Amniotic epithelial cell (primary cell): ENCODE measurements at places on chromosomes 2 and 18.

DNA sequence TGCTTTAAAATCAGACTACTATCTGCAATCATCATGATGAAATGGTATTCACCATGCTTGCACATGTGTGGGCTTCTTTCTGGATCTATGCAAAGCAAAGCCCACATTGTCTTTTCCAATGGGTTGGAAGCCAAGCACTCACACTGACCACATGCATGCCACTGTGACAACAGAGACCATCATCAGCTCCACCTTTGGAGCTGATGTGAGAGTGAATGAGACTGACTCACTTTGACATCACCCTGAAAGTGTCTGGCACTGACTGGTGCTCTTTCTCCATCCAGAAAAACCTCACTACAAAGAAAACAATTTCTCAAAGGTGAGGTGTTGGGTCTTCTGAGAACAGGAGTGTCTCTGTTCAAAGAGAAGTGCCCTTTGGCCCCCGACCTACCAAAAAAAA lies 4.7 kb downstream of the MYO5B start:
- peak; percentile 37 for DNase-seq

DNA sequence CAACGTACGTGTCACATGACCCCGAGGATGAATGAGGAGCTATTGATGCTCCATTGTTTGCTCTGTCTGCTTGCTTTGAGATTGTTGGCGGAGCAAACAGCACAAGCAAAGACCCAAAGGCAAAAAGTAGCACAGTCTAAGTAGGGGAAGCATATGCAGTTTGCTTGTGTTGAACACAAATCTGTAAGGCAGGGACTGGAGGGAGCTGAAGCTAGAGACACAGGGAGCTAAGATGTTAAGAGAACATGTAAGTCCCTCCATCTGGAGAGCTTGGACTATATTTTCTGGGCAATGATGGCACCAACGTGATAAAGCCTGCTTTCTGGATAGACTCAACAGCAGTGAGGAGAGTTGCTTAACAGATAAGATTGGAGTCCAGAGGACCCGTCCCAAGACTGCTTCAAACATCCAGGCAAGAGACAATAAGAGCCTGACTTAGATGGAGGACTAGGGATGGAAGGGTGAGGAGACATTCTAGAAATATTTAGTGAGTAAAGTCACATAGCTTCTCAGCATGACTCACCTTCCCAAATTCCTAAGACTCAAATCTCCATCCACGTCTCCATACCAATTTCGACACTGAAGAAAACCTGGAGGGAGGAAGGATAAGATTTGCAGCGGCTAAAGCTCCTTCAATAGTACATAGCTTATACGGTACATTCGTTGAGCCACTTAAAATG lies 88.1 kb upstream of the KLF7 start:
- peak; percentile 98 for DNase-seq

DNA sequence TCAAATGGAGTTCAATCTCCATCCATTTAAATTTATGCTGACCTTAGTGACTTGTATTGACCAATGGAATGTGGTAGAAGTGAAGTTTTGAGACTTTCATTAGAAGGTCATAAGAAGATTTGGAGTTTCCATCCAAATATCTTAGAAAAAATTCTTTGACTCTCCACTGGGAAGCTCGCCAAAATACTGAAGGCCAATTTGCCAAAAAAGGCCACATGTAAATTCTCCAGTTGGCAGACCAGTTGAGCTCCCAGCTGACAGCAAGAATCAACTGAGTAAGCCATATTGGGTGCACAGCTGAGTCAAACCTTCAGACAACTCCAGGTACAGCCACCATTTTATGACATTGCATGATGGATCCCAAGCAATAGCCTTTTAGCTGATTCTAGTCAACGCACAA lies 228.3 kb upstream of the SETBP1 start:
- no peak for DNase-seq

DNA sequence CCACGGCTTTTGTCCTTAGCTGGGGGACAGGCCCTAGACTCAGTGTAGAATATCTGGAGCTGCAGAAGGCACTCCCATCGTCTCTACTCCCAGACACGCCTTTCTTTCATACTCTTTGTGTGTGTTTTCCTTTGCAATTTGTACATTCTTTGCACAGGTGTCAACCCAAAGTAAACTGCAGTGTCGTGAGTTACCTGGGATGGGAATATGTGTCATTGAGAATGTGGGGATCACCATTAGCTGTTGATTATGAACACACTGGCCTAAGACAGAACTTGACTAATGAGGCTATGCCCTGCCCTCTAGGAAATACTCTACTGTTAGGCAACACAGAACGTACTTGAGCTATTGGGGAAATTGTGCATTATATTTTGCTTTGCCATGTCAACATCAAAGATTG lies 233.3 kb downstream of the SETBP1 start:
- DNase-seq = no peak

DNA sequence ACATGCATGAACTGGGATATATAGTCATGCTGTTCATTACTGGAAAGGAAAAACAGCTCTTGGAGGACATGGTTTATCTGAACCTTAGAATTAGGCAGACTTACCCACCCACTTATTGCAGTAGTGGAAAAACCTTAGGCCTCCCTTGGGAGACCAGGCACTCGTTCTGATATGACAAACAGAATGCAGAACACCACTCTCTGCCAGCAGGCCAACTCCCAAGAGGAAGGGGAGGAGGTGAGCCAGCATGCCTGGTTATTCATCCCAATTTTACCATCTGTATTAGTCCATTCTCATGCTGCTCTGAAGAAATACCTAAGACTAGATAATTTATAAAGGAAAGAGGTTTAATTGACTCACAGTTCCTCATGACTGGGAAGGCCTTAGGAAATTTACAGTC lies 17.5 kb downstream of the C18orf63 start:
- no peak for DNase-seq

- DNase-seq = peak; percentile 77
These were observed 29.0 kb downstream of the RAMP1 start for GRCh38 chr2:237888389-237888788.

DNA sequence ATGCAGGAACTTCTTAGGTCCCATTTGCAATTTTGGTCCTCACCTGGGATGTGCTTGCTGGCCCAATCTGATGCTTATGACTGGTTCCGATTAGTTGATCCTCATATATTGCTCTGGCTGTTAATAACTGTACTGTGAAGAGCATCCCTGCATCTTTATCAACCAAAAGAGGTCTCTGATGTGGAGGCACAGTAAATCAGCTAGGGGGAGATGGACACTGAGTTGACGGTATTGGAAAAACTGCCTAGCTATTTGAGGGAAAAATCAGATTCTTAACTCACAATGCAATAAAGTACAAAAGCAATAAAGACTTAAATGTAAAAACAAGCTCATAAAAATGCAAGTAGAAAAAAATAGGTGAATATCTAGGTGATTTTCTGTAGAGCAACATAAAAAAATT lies 188.0 kb upstream of the TCF4 start:
- DNase-seq = no peak

- DNase-seq = peak; percentile 86
These were observed 200.9 kb upstream of the EPAS1 start for GRCh38 chr2:46096260-46096659.

GRCh38 chr2:201353116-201353515 lies 4.0 kb downstream of the FLACC1 start:
- no peak for DNase-seq

DNA sequence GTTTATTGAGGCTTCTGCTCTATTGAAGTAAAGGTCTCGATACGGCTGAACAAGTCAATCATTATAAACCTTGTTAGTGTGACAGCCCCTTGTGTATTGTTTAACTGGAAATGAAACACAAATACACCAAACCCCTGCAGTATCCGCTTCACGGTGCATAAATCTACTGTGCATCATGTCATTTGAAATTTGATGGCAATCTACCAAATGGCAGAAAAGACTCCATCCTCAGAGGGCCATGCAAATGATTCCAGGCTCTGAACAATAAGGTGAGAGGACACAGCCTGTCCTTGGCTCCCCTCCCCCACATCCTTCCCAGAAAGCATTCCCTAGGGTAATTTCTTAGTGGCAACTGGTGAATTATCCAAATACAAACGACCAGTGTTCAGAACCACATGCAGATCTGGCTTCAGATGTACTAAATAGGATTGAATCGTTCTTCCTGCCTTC lies 80.6 kb downstream of the ADCYAP1 start:
- no peak for DNase-seq

DNA sequence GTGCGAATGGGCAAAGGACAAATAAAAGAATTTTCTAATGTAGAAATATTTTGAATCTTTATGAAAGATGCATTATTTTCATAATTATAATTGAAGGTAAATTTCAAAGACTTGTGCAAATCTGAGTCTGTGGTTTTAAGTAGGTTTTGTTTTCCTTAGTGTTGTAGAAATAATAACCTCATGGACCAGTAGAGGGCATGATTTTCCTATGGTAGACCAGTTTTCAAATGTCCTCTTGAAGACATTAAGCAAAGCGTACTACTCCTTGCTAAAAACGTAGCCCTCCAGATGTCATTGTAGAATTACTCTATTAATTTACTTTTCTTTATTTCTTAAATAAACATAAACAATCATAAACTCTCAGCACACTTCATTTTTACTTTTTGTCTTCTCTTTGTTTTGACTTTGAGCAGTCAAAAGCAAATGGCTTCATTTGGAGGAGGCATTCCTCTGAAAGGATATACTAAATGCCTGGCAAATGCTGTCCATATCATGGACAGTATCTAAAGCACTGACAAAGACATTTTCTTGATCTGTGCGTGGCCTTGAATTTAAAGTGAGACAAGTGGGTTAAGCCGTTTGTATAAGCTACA lies 85.8 kb upstream of the FAM237A start:
- peak; percentile 56 for DNase-seq

DNA sequence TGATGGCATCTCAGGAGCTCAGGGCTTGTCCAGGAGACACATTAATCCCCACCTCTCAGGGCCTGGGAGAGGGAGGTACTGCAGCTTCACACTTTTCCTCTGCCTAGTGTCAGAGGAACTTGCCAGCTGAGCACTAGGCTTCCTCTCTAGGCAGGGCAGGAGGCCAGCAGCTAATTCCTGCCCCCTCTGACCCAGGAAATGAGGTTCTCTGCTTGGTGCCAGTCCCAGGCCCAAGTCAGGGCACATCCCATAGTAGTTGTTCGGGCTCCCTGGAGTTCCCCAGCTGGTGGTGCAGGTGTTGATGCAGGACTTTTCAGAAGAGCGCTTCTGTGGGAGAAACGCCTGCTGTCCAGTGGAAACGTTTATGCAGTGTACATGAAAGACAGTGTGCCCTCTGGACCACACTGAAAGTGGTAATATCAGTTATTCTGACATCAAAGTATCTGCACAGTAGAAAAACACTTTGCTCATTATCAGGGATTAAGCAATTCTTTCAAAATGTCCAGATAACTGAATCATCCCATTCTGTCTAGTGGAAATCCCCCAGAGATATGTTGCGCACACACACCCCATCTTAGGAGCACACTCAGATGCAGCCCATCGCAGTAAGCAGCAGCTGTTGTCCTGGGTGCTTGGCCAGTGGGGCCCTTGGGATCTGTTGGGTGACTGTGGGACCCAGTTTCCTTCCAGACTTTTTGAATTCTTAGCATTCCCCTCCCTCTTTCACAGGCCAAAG lies 17.8 kb upstream of the SCLY start:
- peak; percentile 81 for DNase-seq

DNA sequence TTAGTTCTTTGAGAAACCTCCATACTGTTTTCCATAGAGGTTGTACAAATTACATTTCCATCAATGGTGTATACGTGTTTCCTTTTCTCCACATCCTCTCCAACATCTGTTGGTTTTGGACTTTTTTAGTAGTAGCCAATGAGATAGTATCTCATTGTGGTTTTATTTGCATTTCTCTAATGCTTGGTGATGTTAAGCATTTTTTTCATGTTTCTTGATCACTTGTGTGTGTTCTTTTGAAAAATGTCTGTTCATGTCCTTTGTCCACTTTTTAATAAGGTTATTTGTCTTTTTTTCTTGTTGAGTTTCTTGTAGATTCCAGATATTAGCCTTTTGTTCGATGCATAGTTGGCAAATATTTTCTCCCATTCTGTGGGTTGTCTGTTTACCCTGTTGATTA lies 392.3 kb upstream of the ZEB2 start:
- DNase-seq = no peak

DNA sequence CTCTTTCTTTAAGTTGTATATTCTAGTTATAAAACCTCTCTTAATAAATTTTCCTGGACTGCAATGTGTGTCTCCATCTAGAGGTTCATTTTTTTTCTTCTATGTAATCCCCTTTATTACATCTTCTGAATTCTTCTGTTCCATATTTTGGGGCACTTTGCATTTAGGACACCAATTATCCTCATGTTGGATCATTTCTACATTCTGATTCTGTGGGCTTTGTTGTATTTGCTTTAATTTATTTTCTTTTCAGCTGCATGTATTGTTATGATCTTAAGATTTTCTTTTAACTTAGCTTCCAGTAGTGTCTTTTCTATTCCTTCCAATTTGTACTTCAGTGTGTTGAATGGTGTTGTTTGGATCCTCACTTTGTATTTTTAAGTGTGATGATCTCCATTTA lies 5.2 kb upstream of the SKA1 start:
- DNase-seq = no peak

DNA sequence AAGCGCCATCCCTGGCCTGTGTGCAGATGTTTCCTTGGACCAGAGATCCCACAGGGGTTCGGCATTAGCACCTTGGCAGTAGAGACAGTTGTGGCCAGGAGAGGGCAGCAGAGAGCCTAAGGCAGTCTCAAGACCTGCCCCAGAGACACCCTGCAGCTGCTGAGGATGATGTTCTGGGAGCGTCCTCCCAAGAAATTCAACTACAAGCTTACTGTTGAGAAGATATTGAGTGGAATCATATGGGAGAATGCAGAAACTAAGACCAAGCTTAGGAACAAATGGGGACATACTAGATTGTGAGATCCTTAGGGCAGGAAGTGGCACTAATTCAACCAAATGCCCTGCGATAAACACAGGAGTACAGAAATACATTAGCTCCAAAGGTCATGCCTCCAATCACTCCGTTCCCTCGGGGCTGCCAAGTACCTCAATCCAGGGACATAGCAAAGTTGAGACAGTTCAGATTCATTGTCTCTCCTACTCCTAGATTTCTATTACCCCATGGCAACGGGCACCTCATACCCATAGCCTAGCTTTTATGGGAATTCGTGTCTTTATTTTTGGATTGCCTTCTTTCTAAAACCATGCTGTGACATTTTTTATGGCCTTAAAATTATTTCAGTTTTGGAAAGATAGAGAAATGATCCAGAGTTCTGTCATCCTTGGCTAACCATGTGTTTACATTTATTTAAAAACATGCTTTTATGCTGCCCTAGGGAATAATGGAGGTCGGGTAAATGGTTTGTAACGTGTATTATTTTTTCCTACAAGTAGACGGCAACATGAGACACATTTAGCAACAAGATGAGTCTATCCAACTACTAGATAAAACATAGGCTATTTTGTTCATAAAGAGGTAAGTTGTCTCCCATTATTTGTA lies 2.2 kb upstream of the ERMN start:
- peak; percentile 53 for DNase-seq

GRCh38 chr2:110871637-110872036 lies 139.3 kb downstream of the ACOXL start:
- no peak for DNase-seq
